ENCODE measurements at places on chromosomes 6 and 20.
A peak's percentile ranks its signal among the peaks of the same experiment; 100 is the strongest.

DNA sequence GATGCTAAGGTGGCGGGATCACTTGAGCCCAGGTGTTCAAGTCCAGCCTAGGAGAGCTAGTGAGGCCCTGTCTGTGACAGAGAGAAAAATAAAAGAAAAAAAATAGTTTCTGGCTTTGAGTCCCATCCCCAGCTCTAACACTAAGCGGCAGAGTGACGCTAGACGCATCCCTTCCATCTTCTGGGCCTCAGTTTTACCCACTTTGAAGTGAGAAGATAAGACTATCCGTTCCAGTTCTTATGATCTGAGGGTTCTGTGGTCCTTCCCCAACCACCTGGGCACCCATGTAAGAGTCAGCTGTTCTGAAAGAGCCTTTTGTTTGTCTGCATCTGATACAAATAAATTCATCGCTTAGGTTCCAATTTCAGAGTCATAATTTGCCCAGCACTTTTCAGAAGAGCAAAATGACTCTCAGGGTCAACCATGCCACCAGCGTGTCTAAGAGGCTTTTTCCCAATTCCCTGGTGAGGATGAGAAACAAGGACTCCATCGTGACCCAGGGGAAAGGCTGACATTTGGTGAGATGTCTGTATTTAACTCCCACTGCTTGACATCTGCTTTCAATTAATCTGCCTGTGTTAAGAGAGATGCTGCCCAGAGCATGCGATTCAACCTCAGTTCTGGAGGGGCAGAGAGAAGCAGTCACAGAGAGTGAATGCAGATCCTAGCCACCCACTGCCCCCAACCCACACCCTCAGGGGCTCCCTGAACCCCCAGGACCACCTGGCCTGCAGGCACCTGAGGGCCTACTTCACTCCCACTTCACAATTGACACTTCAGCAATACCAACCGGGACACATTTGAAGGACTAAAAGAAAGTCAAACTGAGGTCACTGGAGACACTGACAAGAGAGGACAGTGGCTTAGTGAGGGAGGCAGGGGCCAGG is 131.6 kb upstream of the TOP1 start:
- DNase-seq, result no peak

DNA sequence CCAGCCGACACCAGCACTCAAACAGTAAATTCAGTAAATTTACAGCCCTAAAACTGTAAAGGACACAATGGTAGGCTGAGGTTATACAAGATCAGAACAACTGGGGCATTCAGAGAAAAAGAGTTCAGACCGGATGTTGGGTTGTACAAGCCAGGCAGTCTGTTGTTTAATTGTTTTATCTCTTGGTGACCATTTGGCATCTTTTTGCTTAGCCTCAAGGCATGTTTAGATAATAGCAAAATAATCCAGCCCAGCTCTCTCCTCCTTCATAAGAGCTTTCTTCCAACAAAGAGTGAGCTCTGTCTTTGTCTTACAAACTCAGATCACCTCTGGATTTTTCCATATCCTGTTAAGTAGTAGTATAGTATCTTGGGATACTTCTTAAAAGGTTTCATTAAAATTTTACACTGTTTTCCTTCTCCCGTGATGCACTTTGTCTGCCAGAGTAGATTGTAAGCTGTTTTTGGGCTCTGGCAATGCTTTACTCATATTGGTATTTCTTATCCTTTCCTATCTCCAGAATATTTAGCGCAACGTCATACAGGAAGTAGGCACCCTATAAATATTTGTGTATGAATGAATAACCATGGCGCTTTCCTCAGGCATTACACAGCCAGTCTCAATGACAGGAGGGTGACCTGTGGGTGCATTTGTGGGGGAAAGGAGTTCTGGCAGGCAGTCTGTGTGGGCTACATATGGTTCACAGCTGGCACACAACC is 35.6 kb upstream of the TRAM2 start:
- no peak for DNase-seq

GRCh38 chr20:8116067-8116811 is 15.8 kb upstream of the PLCB1 start:
- no peak for DNase-seq

- DNase-seq, result no peak
These were observed 35.5 kb downstream of the RPP21 start for GRCh38 chr6:30380464-30380863.

DNA sequence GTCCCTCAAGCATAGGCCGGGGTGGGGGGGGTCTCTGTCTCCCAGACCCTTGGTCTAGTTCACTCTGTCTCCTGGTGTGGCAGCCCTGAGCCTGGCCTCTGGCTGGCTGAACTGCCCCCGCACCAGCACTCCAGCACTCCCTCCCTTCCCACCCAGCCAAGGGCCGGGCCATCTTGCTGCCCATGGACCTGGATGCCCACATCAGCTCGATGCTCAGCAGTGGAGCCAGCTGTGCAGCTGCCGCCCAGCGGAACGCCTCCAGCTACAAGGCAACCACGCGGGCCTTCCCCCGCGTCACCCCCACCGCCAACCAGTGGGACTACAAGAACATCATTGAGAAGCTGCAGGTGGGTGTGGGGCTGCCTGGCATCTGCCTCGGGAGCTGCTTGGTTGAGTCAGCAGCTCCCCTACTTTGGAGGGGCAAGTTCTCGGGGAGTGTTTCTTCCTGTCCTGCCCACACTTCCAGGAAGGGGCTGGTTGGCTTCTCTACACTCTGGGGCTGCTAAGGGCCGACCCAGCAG is 28.4 kb downstream of the UQCC2 start:
- peak; percentile 61 for DNase-seq

GRCh38 chr20:53839423-53840176 is 230.8 kb downstream of the BCAS1 start:
- peak; percentile 41 for DNase-seq

GRCh38 chr6:77298283-77298682 is 165.0 kb downstream of the HTR1B start:
- DNase-seq, result no peak

GRCh38 chr6:141610741-141611140 is 522.0 kb upstream of the GJE1 start:
- DNase-seq, result no peak

- DNase-seq, result no peak
These were observed 407.3 kb upstream of the FLRT3 start for GRCh38 chr20:14744723-14745122.

GRCh38 chr6:23077772-23078171 is 508.4 kb downstream of the HDGFL1 start:
- no peak for DNase-seq

DNA sequence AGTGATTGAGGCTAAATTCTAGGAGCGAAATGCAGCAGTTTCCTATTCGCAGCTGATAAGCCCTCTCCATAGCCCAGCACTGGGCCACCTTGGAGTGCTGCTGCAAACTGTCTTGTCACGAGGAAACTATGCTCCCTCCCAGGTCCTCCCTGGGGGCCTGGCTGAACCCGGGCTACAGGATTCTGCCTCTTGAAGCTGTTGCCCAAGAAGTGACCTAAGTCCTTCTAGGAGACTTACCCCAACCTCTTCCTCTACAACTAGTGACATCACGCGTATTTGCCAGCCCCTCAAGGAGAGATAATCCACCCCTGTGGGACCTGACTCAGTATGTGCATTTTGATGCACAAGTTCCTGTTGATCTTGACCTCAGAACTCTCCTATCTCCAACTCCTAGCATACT is 26.5 kb upstream of the ZFAND3 start:
- DNase-seq, result no peak
